ENCODE measurements at places on chromosomes 5 and 9.

DNA sequence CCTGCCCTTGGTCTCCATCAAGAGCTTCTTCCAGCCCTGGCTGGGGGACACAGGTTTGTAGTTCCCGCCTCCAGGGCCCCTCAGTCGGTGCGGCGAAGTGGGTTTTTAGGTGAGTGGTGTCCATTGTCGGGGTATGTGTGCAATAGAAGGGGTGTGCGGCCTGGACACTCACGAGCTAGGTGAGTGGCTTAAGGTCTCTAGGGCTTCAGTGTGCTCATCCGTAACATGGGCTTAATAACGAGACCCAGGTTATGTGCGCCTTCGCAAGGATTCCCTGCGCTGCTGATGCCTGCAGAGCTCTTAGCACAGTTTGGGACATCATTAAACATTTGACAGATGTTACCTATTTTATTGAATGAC, 656 bp downstream of the CEP78 start:
- no peak for DNase-seq

GRCh38 chr5:178216088-178216534, 11.8 kb downstream of the HNRNPAB start:
- no peak for DNase-seq

DNA sequence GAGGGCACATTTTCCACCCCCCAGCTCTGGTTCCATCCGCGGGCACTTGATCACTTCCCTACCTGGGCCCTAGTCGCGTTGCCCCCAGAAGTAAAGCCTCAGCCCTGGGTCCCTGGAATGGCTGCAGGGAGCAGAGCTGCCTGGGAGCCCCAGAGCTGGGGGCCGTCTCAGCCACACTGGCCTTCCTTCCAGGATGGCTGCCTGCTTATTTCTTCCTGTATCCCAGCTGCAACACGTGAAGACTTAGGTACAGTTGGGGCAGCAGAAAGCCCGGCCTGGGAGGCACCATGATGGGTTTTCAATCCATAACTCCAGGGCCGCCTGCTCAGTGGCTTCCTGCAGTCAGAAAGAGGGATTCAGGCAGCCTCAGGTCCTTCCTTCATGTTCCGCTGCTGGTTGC, 232.3 kb downstream of the IRX2 start:
- DNase-seq: no peak

DNA sequence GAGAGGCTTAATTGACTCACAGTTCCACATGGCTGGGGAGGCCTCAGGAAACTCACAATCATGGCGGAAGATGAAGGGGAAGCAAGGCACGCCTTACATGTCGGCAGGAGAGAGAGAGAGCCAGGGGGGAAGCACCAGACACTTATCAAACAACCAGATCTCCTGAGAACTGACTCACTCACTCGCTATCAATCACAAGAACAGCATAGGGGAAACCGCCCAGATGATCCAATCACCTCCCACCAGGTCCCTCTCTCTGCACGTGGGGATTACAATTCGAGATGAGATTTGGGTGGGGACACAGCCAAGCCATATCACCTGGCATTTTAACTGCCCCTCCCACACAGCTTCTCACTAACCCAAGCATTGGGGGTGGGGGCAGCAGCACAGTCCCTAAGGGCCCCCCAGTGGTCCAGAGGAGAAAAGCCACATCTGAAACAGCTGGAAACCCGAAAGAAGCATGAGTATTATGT, 76.1 kb upstream of the ASS1 start:
- peak; percentile 23 for DNase-seq

DNA sequence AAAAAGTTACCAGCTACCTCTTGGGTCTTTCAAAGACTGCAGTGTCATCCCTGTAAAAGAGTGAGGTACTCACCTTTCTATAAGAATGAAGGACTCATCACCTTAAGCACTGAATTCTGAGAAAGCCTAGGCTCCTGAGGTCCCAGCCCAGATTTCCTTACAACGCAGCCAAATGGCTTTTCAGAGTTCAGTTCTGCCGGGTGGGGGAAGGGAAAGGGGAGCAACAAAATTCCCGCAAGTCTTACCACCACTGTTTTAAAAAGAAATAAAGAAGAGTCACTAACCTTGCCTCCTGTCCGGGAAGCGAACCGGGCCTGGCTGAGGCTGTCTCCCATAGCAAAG, 373 bp downstream of the ADAMTS12 start:
- no peak for DNase-seq

GRCh38 chr9:124855944-124856765, 2.9 kb downstream of the WDR38 start:
- peak; percentile 43 for DNase-seq

- DNase-seq: no peak
Observed at GRCh38 chr5:145161391-145161790, 673.8 kb downstream of the PRELID2 start.

- no peak for DNase-seq
Observed at GRCh38 chr9:37281541-37281940, 141.0 kb upstream of the GRHPR start.

GRCh38 chr5:86748538-86749105, 130.9 kb downstream of the COX7C start:
- no peak for DNase-seq

DNA sequence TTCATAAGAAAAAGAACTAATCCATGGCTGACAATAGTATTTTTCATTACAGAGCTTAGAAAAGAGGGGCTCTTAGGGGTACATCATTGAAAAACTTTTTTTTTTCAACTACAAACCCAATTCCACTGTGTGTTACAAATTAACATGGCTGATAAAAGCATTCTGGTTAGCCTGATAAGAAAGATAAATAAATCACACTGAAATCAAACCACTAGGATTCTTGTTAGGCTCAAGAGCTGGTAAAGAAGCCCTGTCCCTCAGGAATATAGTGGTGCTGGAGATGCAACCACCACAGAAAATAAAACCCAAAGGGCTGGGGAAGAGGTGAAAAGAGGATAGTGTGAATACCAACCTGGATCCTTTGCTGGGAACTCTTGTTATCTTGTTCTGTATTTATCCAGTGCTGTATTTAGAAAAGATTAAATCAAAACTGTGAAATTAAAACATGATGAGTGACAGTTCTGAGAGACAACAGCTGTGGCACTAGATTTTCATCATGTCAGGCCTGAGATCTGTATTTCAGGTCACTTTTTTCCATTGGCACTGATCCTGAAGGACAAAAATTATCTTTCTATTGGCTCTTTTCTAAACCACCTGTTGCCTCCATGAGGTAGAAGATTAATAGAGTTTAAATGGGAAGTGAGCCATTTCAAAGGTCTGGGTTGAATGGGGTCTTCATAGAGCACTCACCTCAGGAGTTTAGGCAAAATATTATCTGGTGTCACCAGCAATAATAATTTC, 118.6 kb downstream of the ARRDC3 start:
- no peak for DNase-seq

DNA sequence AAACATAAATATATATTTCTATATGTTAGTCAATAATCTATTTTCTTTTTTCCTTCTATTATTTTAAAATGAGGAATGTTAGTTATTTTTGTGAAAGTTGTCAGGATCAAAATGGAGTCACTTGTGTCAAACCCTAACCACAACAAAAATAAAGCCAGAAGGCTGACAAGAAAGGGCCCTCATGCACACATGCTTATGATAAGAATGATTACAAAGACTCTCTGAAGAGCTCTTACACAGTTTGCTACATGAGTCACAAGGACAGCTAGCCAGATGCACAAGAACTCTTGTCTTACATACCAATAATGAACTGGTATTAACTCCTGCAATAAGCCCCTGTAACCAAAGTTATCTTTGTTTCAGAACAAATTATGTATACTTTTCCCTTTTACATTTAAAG, 64.7 kb downstream of the GGTA1 start:
- no peak for DNase-seq

DNA sequence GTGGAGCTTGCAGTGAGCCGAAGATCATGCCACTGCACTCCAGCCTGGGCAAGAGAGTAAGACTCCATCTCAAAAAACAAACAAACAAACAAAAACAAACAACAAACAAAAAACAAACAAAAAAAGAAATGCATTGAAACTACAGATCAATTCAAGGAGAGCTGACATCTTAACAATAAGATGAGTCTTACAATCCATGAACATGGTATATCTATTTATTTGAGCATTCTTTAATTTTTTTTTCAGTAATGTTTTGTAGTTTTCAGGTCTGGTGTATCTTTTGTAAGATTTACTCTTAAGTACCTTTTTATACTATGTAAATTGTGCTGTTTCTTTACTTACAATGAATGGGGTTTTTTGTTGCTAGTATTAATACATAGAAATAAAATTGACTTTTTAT, 140.1 kb upstream of the DAPK1 start:
- DNase-seq: no peak

DNA sequence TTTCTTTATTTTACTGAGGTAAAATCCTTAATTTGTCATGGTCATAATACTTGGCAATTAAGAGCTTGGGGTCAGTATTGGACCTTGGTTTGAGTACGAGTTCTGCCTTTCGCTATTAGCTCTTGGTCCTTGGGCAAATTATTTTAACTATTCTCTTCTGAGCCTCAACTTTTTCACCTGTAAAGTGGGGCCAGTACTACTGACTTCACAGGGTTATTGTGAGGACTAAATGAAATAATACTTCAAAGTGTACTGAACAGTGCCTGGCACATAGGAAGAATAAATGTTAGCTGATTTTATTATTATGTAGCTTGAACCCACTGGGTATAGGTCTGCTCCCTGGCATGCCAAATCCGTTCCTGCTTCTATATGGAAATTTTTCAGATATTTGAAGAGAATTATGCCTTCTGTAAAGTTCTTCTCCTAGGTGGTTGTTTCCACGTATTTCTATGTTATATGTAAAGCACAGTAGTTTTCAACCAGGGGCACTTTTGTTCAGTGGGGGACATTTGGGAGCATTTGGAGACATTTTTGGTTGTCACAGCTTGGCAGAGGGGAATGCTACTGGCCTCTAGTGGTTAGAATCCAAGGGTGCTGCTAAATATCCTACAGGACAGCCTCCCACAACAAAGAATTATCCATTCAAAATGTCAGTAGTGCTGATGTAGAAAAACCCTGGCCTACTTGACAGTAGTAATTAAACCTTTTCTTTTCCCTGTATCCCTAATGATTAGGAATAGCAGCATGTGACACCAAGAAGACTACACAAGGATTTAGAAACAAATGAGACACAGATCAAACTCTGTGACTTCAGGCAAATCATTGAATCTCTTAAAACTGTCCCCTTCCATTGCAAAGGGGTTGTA, 4.5 kb downstream of the RCL1 start:
- peak; percentile 13 for DNase-seq

- no peak for DNase-seq
Observed at GRCh38 chr9:76323490-76323889, 70.7 kb downstream of the RFK start.

GRCh38 chr5:138654281-138654867, 79.2 kb upstream of the HSPA9 start:
- DNase-seq: peak; percentile 71

Measured in activated T-cell treated with anti-CD3 and anti-CD28 coated beads, Interleukin-2, amount 50 U/mL, for 72 hours (primary cell).